ENCODE measurements at places on chromosomes 4 and X.

GRCh38 chr4:14928035-14928434 is 74.2 kb upstream of the CPEB2 start:
- peak; percentile 12 for DNase-seq

DNA sequence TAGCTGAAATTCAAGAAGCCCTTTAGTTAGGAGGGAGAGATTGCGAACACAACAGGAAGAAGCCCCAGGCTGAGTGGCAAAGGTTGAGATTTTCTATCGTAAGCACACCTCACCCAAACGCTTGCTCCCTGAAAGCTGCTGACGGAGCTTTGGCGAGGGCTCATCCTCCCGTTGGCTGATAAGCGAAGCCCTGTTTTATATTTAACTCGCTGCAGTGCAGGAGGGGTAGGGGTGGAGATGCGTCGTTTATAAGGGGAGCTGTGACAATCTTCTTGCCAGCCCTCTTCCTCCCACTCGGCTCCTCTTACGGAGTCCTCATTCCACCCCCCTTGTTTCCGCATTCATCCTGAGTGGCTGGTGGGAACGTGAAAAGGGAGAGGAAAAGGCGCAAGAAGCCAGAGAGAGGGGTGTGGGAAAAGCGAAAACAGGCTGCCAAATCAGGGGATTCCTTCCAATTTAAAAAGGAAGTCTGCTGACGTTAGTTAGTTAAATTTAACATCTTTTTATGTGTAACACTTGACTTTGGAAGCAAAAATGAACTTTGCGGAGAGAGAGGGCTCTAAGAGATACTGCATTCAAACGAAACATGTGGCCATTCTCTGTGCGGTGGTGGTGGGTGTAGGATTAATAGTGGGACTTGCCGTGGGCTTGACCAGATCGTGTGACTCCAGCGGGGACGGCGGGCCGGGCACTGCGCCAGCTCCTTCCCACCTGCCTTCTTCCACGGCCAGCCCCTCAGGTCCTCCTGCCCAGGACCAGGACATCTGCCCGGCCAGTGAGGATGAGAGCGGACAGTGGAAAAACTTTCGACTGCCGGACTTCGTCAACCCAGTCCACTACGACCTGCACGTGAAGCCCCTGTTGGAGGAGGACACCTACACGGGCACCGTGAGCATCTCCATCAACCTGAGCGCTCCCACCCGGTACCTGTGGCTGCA is at the start of gene ENPEP:
ENPEP (plus strand) TSS at position 275 of the 938 bp plus-strand sequence; CDS start at position 535, 260 bp downstream.
- DNase-seq, result peak; percentile 74

DNA sequence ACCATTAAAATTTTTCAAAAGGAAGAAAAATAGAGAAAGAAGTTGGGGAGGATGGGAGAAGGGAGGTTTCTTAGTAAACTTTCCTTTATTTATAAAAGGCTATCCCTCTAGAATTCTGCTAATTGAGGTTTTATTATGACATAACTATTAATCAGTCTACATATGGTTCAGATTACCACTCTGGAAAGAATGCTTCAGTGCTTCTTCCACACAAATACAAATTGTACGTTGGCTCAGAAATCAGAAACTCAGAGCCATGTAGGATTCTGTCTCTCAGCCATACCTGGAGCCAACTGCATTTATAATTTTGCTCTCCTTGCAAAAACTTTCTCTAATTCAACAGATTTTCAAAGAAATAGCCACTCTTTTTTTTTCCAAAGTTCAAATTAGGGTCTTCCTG is 37.1 kb downstream of the SRPX start:
- DNase-seq, result peak; percentile 39

GRCh38 chr4:118077767-118078105 is 43.5 kb downstream of the NDST3 start:
- DNase-seq, result no peak

Data from tongue (tissue), 3 donors.